ENCODE measurements at places on chromosomes 3 and 15.
A peak's percentile ranks its signal among the peaks of the same experiment; 100 is the strongest.

DNA sequence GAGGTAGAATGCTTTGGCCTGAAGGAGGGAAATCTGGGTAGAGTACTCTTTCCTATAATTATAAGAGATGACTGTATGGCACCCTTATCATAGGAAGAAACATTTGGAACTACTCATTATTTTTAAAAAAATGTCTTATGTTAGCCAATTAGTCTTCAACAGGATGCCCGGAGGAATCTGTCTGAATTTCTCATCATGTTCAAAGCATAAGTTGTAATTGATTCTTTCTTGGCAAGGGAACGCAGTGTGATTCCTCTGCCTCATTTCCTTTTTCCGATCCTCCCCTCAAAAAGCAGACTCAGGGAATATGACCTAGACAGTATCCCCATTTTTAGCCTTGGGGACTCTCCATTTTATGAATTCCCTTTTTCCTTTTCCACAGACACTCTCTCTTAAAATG lies 165.1 kb downstream of the IL5RA start:
- DNase-seq, result no peak

DNA sequence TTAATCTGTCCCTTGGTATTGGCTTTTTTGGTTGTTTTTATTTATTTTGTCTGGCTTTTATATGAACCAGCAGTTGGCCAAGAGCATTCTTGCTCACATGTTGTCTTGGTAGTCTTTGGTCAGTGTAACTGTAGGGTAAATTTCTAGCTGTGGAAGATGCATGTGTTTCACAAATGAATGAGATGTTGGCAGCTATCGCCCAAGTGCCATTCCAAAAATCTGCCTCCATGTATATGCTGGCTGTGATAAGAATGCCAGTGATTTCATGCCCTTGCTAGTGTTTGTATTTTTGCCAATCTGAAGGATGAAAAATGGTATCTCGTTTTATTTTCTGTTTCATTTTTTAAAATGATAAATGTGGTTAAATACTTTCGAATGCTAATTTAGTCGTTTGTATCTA lies 50.1 kb downstream of the TLNRD1 start:
- DNase-seq, result no peak

DNA sequence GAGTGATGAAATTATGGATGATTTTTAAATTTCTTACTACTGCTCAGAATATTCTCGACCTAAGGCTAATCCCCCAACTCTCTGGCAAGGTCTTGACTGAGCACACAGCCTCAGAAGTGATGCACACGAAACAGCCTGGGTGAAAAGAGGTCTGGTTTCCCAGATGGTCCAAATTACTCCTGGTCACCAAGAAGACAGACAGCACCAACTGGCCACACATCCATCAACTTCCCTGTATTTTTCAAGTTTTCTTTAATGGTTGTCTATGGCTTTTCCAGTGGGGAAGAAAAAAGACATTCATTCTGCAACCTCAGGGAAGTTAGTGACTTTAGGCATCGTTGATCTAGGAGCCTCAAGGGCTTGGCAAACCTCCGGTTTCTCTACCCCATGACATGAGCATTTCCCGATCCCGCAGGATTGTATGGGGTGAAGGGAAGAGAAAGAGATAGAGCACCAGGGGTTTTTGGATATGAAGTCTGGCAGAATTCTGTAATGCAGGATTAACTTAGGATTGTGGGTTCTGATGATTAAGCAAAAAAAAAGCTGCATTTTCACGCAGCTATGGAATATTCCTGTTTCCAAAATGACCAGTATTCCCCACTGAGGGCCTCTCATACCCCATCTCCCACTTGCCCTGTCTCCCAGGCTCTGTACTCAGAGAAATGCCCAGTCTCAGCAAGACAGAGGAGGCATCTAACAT lies 62.2 kb downstream of the UMPS start:
- DNase-seq, result no peak

DNA sequence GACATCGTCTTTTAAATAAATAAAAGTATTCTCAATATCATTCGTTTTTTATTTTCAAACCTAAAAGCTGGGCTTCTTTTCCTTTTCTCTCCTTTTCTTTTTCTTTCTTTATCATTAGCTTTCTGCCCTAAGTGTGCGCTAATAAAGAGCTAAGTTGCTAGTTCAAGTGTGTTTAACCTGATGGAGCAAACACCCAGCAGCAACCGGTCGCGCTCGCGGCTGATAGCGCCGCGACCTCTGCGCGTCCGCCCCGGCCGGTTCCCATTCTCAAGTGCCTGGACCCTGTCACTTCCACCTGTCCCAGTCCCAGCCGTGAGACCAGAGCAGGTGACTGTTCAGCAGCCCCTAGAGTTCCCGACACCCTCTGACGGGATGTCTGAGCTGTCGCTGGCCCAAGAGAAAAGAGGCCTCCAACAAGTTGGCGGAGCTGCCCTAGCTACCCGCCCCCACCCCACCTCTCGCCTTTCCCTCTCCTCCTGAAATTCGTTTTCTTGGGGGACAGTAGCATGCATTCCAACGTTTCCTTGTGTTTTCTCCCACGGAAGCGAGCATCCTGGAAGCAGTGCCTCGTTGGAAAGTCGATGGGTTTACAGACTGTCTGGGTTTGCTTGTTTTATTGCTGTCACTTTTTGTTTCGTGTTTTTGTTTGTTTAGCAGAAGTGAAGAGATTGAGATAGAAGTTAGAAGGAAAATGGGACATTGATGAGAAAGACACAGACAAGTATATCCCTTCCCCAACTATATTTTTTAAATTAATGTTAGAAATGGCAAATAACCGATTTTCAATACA lies 3.1 kb upstream of the MECOM start:
- no peak for DNase-seq

DNA sequence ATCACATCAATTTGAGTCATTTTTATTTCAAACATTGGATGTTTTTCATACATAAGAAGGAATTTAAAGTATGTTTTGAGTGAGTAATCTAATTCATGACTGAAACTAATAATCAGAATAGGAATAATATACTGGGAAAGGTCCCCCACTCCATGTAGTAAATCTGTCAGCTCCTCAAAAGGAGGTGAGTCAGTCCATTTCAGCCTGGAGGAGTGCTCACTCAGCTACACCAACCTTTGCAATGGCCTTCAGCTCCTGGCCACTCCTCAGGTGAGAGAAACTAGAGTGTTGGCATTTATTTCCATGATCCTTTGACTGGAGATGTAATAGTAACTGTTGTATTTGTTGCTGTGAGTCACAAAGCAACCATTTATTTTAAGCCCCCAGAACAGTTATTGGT lies 744.9 kb upstream of the ARRDC4 start:
- DNase-seq, result no peak

GRCh38 chr3:25354071-25354470 lies 74.0 kb upstream of the RARB start:
- DNase-seq, result no peak

DNA sequence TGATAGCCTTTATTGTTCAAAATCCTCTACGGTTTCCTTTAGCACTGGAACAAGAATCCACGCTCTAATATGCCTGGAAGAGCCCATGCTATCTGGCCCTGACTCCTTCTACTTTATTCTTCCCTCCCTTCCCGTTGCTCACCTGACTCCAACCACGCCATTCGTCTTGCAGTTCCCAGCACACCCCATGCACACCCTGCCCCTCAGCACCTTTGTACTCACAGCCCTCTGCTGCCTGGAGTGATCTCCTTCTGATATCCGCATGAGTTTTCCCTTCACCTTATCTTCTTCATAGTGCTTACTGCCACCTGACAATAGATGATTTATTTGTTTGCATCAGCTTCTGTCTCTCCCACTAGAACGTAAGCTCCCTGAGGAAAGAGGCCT lies 16.6 kb upstream of the BCL2A1 start:
- DNase-seq, result no peak

DNA sequence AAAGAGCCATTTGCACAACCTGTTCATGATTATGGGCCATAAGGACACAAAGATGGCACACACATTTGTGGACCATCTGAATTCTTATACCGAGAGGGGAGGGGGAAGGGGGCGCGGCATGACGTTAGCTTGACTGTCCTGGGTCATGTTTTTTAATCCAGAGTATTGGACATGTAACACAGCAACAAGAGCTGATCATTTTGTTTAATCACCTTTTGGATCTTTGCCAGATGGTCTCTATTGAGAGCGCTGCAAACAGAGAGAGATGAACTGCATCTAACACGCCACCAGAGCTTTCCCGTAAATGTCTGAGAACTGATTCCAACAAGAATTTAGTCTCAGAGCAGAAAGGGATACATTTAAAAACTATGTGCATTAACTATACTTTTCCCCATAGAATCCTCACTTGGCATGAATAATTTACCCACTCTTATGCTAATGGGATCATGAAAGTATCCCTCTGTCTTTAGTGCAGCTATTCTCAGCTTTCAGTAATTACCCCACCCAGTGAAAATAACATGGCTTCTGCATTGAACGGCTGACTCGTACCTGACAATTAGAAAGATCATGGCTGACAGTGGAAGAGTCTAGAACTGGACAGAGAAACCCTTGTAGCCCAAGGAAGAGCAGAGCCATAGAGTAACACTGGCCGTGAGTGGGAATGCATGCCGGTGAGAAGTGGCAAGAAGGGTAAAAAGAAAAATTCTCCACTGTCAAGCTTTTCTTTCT lies 22.6 kb downstream of the MEIS2 start:
- no peak for DNase-seq

- DNase-seq, result peak; percentile 97
Observed at GRCh38 chr3:184261270-184261853, at the start of gene CAMK2N2. Gene CAMK2N2 (minus strand): TSS chr3:184261553. CDS start chr3:184261285, 268 bp downstream.

GRCh38 chr15:55257012-55257670 lies 32.5 kb downstream of the RAB27A start:
- DNase-seq, result peak; percentile 74

- DNase-seq, result no peak
Observed at GRCh38 chr3:25458420-25458814, 30.4 kb downstream of the RARB start.
